ENCODE measurements at places on chromosomes 7 and 10.
A peak's percentile ranks its signal among the peaks of the same experiment; 100 is the strongest.

DNA sequence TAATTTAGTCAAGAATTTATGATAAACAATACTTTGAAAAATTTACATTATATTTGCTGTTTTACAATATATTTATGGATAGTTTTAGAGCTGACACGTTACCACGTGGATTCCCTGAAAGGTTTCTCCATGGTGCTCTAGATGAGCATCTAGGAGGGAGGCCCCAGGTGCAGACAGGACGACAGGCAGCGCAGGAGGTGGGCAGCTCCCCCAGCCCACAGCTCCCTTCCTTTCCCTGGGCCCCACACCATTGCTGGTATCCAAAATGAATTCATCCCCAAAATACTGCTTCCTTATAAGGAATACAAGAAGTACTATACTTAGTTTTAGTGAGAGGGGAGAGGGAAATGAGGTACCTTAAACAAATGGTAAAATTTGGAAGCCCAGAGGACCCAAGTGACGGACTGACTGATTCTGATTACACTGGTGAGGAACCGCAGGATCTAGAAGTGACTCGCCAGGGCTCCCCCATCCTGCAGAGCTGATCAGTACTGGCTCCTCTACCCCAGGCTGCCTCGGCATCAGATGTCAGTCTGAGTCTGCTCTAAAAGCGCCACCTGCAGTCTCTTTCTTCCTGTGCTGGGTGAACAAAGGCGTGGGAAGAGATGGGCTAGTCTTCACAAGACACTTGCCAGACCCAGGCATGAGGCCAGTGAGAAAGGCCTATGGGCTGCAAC is 89.2 kb downstream of the DLG5 start:
- DNase-seq: peak; percentile 57

- DNase-seq: no peak
Measured at GRCh38 chr10:18619016-18619415, 32.4 kb downstream of the NSUN6 start.

- DNase-seq: no peak
Measured at GRCh38 chr10:117519286-117519685, 23.3 kb upstream of the EMX2 start.

DNA sequence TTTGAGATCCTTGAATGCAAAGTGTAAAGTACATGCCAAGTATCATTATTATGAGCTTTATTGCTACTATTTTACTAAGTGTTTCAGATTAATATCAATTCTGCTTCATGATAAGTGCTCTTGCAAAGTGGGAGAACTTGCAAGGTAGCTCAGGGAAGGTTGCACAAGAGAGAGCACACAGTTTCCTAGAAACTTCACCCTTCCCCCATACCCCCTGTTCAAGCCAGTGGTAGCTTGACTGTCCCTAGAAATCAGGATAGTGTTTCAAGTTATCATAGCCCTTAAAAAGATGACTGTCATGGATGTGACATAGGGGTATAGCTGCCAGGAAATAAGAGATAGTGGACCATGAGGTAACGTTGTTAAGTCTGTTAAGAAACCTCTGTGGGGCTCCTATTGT is 251.5 kb downstream of the TRIL start:
- no peak for DNase-seq

DNA sequence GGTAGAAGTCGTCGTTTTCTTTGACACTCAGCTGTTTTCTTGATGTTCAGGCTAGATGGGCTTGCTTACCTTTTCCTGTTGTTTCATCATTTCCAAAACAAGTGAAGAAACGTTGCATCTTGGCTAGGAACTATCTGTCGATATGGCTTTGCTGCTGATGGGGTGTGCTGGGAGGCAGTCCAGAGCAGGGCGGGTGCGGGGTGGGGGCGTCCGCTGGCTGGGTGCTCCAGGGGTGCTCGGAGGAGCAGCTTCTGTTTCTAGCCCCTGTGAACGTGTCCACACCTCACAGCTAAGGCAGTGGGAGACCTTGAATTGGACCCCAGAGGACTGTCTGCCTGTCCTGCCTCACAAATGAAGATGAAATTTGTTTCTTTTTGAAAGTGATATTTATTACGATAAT is 7.6 kb upstream of the SUN1 start:
- no peak for DNase-seq

DNA sequence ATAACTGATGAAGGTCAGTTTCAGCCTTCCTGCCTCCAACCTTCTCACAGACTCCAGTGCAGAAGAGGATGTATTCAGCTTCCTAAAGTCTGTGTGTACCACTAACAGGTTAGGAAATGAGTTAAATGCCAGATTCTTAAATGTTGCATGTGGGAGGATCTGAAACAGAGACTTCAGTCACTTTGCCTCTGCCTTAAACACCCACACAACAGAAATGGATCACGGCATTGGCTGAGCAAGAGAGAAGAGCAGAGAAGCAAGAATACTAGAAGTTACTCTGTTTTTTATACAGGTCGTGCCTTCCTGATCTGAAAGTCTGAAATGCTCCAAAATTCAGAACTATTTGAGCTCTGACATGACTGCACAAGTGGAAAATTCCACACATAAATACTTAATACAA is 98.9 kb upstream of the ARHGAP21 start:
- DNase-seq: no peak

Measured in NCI-H1694 (cell line).